ENCODE measurements at places on chromosomes 6 and 20. TPM values are rescaled to one million over a fixed set of nuclear protein-coding genes. Genes with fewer than 3 reads are reported as not detected.

- peaks cover 61% of the 10 kb centered on the region for H3K36me3 ChIP-seq
- peaks cover 5% of the 10 kb centered on the region for H3K4me1 ChIP-seq
- no peak overlapping the region for H3K4me3 ChIP-seq
- no peaks in the 10 kb centered on the region for H3K27me3 ChIP-seq
- H3K27ac ChIP-seq, result peak overlapping the region; percentile 4
These were observed 43.2 kb upstream of the CDH22 start for GRCh38 chr20:46351357-46352058.

DNA sequence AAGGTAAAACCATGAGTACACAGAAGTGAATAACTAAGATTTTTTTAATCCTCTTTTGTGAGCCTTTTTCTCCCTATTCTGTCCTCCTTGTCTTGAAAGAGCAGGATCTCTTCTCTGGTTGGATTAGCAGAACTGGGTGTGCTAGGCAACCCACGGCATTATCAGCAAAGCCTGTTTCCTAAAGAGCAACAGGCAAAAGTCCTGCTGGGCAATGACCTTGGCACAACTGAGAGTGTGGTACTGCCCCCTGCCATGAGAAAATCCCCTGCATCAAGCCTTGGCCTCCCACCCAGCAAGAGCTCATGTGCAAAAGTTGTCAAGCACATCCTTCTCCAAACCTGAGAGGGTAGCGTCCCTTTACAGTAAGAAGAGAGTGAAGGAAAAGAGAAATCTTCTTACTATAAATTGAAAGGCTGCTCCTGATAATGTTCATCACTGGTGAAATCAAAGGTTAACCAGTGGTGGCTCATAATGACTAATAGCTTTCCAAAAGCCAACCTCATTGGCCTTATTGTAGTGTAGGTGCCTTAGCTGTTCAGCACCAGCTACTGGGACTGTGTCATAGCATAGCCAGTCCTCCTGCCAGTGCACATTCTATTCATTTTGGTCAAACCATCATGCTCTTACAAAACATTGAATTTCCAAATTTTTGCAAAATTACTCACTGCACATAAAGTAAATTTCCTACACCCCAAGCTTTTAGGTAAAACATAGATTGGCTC lies 17.1 kb downstream of the KIF6 start:
- H3K4me3 ChIP-seq, result no peak overlapping the region
- no peaks in the 10 kb centered on the region for H3K27me3 ChIP-seq
- H3K4me1 ChIP-seq, result peaks cover 3% of the 10 kb centered on the region
- H3K36me3 ChIP-seq, result no peaks in the 10 kb centered on the region
- H3K27ac ChIP-seq, result no peak overlapping the region
- no peak for ATAC-seq

DNA sequence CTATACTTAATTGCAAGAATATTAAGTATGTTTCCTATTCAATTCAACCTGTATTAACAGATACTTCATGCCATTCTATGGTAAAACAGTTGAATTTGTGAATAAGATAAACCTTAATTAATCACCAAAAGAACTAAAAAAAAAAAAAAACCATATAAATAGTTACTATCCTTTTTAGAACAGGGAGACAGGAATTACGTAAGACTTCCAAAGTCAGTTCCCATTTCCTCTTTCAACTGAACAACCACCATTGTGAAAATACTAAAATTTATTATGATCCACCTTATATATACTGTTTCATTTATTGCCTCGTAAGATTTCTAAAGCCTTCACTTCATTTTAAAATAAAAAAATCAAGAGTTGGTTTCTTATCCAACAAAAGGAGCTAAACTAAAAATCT lies 9.4 kb downstream of the CCNC start:
- H3K4me1 ChIP-seq, result no peaks in the 10 kb centered on the region
- no peak overlapping the region for H3K4me3 ChIP-seq
- no peak for ATAC-seq
- H3K36me3 ChIP-seq, result peaks cover 3% of the 10 kb centered on the region

GRCh38 chr6:509676-510075 lies 118.1 kb downstream of the IRF4 start:
- H3K4me1 ChIP-seq, result no peaks in the 10 kb centered on the region
- no peak overlapping the region for H3K4me3 ChIP-seq
- no peak overlapping the region for H3K27ac ChIP-seq
- no peaks in the 10 kb centered on the region for H3K27me3 ChIP-seq
- no peak for ATAC-seq

DNA sequence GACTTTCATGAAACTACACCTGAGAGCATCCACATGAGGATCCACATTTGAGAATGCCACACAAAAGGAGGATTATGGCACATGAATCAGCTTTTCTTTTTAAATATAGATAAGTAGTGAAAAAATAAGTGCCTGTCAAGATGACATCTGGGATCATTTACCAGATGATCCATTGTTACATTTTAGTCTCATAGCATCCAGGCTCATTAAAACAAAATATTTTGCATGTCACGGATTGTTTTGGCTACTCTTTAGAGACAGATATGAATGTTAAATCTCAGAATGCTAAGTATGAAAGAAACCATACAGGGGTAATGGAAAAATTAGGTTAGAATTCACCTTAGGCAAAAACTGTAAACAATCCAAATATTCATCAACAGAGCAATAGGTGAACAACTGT lies 66.7 kb downstream of the MYO6 start:
- H3K4me1 ChIP-seq, result no peaks in the 10 kb centered on the region
- no peak overlapping the region for H3K4me3 ChIP-seq
- H3K36me3 ChIP-seq, result no peaks in the 10 kb centered on the region
- no peak overlapping the region for H3K27ac ChIP-seq
- H3K27me3 ChIP-seq, result no peaks in the 10 kb centered on the region
- no peak for ATAC-seq

DNA sequence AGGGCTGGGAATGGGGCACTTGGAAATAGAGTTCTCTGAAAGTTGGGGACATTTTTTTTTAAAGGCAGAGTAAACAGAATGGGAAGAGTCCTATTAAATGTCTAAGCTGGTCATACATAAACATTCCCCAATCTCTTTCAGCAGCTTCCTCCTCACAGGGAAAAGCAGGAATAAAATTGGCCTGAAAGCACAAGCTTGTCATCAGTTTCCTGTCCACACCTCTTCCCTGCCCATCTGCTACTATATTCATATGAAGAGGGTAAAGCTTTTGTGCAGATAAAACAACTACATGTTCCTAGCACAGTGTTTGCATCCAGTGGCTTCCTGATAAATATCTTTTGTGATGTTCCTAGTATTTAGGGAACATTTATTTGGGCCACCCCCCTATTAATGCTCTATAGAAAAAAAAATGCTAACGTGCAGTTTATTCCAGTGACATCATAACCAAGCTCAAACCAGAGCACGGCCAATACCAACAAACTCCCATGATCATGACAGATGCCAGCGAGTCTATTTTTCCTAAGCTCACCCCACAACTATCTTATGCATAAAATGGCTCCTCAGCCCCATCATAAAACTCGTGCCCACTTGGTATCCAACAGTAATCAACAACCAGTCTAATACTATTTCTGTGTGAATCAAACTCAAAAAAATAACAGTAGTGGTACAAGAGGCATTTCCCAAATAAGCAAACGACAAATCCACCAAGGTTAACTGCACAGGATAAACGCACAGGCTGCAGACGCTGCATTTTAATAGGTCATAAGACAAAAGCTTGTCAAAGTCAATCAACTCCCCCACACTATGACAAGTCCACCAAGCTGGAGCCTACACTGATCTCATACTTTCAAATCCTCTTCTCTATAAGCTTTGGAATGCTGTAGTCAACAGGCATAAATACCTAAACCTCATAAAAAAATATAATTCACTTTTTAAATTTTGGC lies 95.3 kb downstream of the EPB41L2 start:
- peak overlapping the region; percentile 19 for H3K27ac ChIP-seq
- no peaks in the 10 kb centered on the region for H3K36me3 ChIP-seq
- ATAC-seq, result peak; percentile 16
- no peaks in the 10 kb centered on the region for H3K27me3 ChIP-seq
- no peak overlapping the region for H3K4me3 ChIP-seq

DNA sequence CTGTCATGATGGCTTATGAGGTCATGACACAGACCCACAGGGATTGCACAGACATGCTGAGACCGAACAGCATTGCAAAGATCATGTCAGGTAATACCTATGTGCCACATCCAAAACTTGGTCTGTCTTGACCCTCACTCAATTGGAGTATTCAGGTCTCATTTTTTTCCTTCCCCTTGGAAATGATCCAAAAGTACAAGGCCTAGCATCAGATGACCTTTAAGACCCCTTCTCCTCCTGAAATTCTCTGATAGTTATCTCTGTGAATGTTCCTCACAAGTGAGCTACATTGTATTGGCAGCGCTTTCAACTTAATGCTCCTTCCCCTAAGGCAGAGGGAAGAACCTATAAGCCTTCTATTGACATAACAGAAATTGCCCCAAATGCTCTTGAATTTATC lies 507.4 kb upstream of the JARID2 start:
- ATAC-seq, result no peak
- H3K27me3 ChIP-seq, result no peaks in the 10 kb centered on the region
- no peaks in the 10 kb centered on the region for H3K36me3 ChIP-seq
- no peak overlapping the region for H3K27ac ChIP-seq
- no peak overlapping the region for H3K4me3 ChIP-seq

DNA sequence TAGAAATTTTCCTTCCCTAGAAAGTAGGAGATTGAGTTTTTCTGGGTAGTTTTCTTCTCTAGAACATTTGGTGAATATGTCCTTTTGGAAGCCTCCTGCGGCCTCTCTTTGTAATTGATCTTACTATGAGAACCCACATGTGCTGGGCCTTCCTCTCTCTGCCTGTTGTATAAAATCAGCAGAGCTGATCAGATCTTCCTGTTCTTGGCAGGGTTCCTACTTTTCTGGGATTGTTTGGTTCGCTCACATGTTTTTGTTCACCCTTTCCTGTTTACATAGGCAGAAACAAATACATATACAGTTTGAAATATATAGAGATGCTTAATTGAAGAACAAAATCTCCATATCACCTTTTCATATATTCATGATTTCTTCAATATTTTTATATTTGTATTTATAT lies 57.8 kb downstream of the IL22RA2 start:
- H3K36me3 ChIP-seq, result no peaks in the 10 kb centered on the region
- no peaks in the 10 kb centered on the region for H3K4me1 ChIP-seq
- H3K27me3 ChIP-seq, result no peaks in the 10 kb centered on the region
- no peak for ATAC-seq
- no peak overlapping the region for H3K27ac ChIP-seq

GRCh38 chr6:35757456-35758123 lies 18.8 kb upstream of the CLPSL2 start:
- no peaks in the 10 kb centered on the region for H3K4me1 ChIP-seq
- H3K36me3 ChIP-seq, result no peaks in the 10 kb centered on the region
- ATAC-seq, result no peak
- H3K27me3 ChIP-seq, result peaks cover 46% of the 10 kb centered on the region
- no peak overlapping the region for H3K4me3 ChIP-seq

DNA sequence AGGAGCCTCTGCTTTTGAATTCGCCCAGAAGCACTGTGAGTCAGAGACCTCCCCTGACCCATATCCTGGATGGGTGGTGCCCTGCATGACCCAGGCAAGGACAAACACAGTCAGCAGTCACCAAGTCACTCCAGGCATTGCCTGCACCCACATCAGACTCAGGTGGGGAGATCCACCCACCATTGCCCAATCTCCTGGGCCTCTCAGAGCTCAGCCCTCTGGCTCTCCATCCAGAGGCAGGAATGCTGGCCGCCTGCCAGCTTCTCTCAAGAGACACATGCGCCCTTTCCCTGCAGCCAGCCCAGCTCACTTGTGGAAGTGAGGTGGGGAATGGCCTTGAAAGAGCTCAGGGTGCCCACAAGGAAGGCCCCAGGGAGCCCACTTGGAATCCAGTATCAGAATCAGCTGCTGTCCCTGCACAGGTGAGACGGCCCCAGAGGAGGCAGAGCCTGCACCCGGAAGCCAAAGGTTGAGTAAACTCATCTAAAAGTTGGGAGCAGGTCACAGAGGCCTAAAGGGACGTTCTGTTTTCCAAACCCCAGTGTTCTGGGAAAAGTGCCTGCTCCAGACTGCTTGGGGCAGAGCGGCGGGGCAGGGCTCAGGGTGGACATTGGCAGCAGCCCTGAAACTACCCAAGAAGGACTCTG lies 129.8 kb downstream of the PREX1 start:
- no peak overlapping the region for H3K27ac ChIP-seq
- ATAC-seq, result peak; percentile 86
- H3K4me1 ChIP-seq, result peaks cover 21% of the 10 kb centered on the region
- H3K4me3 ChIP-seq, result no peak overlapping the region
- no peaks in the 10 kb centered on the region for H3K36me3 ChIP-seq

SFT2D1 gene
- total RNA-seq, result 21.4 TPM

- no peaks in the 10 kb centered on the region for H3K4me1 ChIP-seq
- H3K27me3 ChIP-seq, result no peaks in the 10 kb centered on the region
- ATAC-seq, result no peak
- H3K36me3 ChIP-seq, result peaks cover 9% of the 10 kb centered on the region
- no peak overlapping the region for H3K27ac ChIP-seq
These were observed 54.0 kb downstream of the RIN2 start for GRCh38 chr20:19812056-19812455.

ESR1 gene
- total RNA-seq, result 0.94 TPM

Data from gastroesophageal sphincter (tissue), 4 donors.